NCI-H1417 treated with DMSO at 0.1 percent for 48 hours (cell line): ENCODE measurements at places on chromosomes 7 and 10.

- no peak for DNase-seq
Observed at GRCh38 chr7:23020742-23021401, 6.9 kb upstream of the HYCC1 start.

DNA sequence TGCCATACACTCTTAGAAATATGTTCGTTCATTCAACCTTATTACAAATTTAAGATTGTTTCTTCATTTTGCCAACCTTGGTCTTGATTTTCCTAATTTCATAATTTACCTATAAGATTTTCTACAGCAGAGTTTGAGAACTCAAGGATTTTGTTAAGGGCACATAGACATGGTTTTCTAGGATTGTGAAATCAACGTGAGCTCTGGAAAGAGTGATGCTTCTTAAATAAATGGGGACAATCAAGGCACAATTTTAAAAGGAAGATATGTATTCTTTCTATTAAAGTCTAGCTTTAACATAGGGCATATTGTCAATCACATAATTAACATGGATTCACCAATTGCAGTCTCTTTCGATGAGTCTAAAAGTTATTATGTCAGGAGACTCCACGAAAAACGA, 174.2 kb upstream of the PHF14 start:
- DNase-seq = no peak

GRCh38 chr10:75999001-75999400, 567.6 kb downstream of the LRMDA start:
- no peak for DNase-seq

DNA sequence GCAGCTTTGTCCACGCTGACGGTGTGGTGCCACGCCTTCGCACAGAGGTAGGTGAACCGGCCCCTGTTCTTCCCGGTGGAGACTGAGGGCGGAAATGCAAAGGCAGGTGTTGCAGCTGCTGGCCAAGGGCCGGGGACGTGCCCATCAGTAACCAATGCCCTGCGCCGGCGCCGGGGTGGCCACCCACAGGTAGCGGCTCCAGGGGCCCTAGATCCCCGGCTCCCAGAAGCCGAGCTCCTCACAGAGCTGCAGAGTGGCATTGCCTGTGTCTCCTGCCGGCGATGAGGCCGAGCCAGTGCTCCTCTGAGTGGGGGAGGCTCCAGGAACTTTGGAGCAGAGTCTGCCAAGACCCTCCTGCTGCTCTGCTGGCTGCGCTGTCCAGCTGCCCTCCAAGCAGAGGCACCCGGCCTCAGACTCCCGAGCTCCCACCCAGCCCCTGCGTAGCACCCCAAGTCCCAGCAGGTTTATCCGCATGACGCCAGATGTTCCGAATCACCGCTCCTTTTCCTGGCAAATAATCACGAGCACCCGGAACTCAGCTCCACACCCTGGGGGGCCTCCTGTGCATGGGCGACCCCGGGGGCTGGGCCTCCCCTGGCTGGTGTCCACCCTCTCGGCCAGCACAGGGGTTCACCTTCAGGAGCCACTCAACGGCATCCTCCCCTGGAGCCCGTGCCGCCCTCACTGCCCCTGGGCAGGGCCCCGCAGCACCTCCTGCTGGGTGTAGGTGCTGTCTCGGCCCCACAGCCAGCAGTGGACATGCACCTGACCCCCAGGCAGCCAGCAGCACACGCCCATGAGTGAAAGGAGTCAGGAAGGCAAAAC, 22.1 kb downstream of the CFAP46 start:
- DNase-seq = no peak

GRCh38 chr7:41147606-41148485, 555.0 kb downstream of the INHBA start:
- DNase-seq = no peak

- no peak for DNase-seq
Observed at GRCh38 chr10:101967713-101968112, 88.3 kb downstream of the ARMH3 start.

DNA sequence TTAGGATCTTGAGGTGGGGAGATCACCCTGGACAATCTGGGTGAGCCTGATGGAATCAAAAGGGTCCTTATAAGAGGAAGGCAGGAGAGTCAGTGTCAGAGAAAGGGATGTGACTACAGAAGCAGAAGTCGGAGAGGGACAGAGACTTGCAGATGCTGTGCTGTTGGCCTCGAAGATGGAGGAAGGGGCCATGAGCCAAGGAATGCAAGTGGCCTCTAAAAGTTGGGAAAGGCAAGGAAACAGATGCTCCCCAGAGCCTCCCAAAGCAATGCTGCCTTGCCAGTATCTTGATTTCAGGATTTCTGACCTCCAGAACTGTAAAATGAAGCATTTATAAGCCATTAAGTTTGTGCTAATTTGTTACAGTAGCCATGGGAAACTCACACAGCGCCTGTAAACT, 165.2 kb downstream of the FANK1 start:
- DNase-seq = no peak

- no peak for DNase-seq
Observed at GRCh38 chr7:35691827-35692307, 3.1 kb downstream of the HERPUD2 start.

- DNase-seq = no peak
Observed at GRCh38 chr7:155694851-155695250, 50.4 kb downstream of the RBM33 start.
